Skin of body (tissue), 3 donors: ENCODE measurements at places on chromosomes 3 and 15.

- no peak for DNase-seq
Measured at GRCh38 chr3:158804441-158804840, 2.6 kb downstream of the MFSD1 start.

DNA sequence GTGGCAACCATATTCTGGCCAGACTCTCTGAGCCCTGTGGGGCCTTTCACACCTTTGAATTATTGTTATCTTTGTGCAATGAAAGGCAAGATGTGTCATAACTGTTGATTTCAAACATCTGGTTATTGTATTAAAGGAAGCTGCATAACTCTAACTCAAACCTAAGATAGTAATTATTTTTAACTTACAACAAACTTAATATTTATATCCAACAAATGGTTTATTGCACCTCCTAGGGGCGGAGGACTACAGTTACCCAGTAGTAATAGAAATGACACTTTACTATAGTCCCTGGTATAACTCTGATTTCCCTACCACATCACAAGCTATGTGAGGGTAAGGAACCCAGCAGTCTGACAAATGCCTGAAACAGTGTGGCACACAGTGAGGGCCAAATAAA, 363.9 kb upstream of the SUCLG2 start:
- DNase-seq: no peak

DNA sequence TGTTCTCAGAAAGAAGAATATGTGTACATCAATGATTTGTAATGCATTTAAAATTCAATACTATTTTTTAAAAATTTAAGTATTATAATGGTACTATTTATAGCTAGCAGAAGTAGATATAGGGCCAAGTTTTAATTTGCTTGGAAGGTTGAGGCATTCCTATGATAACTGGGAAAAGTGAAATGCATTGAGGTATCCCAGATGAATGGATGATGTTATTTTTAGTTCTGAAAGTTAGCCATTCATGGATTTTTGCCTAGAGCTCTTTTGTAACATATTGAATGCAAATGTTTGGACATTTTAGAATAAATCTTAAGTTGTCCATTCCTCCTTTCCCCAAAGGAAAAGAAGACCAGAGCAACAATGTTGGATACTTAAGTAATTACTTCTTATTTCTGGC, 47.6 kb downstream of the GAP43 start:
- DNase-seq: peak; percentile 49

DNA sequence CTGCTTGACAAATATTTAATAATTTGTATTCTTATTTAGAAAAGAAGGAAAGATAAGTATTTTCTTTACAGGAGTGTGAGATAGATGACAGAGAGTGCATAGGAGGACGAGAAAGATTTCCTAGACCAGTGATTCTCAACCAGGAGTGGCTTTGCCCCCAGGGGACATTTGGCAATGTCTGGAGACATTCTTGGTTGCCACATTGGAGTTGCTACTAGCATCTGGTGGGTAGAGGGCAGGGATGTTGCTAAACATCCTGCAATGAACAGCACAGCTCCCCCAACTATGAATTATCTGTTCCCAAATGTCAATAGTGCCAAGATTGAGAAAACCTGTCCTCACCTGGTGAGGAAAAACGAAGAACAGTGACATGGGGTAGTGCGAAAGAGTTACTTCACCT, 30.8 kb upstream of the MINAR1 start:
- DNase-seq: no peak

DNA sequence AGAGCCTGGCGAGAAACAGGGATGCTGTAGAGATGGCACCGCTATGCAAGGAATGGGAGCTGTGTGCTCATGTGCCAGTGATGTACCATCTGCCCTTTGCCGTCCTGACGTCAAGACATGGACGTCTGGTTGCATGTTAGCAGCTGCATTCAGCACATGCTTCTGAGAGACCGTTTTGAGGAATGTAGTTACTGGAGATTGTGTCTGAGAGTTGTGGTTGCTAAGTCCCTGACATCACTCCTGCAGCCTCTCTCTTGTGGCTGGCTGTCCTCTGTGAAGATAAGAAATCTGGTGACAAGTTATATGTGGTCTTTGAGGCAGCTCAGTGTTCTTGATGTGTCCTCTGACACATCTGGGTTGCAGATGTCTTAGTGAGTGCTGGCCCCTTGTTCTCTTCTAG, 165.1 kb downstream of the APBA2 start:
- DNase-seq: peak; percentile 58

DNA sequence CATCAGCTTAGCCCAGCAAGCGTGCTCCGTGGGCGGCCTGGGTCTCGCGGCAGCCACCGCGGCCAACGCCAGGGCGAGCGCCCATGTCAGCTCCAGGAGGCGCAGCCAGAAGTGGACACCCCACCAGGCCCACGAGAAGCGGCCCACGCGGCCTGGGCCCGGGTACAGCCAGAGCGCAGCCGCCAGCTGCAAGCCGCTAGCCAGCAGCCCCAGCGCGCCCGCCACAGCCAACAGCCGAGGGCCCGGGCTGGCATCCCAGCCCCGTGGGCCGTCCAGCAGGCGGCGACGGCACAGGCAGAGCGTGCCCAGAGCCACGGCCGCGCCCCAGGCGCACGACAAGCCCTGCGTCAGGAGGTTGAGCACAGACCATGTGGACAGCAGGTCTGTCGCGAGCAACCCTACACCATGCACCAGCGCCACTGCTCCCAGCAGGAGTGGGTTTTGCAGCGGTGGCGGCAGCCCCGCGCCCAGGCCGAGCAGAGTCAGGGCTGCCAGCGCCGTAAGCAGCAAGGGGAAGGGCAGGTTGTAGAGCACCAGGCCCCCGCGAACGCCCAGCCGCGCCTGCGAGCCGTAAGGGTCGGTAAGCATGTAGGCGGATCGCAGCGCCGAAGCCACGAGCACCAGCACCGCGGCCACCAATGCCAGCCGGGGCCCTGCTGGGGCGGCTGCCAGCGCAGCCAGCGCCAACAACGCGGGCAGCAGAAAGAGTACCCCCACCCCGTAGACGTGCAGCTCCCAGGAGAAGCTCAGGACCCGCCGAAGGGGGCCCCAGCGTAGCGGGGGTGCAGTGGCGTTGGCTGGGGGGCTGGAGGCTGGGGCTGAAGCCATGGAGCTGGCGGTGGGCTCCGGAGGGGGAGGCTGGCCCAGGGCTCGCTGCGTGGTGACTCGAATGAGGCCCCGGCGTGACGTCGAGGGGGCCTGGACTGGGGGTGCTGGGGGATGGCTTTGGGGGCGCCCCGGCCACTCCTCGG, 4.9 kb downstream of the PRRT3 start:
- peak; percentile 17 for DNase-seq

- DNase-seq: peak; percentile 13
Measured at GRCh38 chr3:79038636-79039035, 729.2 kb downstream of the ROBO1 start.

GRCh38 chr3:18188491-18188890, 236.6 kb downstream of the SATB1 start:
- no peak for DNase-seq

GRCh38 chr3:71048948-71049347, 534.6 kb downstream of the FOXP1 start:
- DNase-seq: no peak

DNA sequence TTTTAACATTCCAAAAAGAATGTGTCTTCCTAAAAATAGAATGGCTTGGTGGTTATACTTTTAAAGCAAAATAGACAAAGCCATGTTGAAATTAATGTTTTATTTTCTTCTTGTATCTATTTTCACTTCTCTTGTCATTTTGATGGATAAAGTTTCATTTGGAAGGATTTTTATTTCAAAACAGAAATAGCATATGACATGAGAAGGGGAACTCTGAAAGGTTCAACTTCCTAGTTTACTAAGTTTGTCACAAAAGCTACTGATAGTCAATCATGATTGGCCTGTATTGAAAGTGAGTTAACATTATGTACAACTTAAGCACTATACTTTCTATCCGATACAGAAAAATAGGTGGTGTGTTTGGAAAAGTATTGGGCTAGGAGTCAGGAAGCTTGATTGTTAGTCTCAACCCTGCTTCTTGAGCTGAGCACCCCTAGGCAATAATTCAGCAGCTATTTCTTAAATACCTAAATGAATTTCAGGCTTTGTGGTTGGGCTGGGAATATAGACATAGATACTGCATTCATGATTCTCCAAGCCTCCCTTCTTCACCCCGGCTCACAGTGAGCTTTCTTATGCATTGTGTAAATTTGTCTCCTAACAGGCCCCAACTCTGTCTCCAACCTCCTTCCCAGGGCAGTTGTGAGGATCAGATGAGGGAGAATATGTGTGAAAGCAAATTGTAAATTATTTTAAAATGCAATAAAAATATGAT, 46.9 kb upstream of the CSPG4 start:
- no peak for DNase-seq

DNA sequence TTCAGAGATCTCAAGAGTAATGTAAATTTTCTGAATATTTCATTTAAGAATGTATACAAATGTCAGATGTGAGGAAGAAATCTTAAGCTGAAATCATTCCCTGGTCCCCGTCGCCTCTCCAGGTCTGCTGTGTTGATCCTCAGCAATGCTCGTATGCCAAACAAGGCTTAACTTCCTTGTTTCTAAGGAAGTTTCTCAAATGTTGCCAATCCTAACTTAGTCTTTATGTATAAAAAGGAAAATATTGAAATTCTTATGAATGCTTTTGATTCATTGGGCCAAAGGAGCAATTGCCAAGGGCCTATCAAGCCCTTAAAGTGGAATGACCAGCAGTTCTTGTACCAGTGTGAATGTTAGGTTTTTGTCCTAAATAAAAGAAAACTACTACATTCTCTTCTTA, 507.7 kb upstream of the SEMA6D start:
- DNase-seq: no peak
